GM20000 (cell line): ENCODE measurements at places on chromosomes 4 and X.
A peak's percentile ranks its signal among the peaks of the same experiment; 100 is the strongest.

GRCh38 chrX:65671286-65671685 is 3.8 kb downstream of the MSN start:
- no peak for DNase-seq

- peak; percentile 78 for DNase-seq
Measured at GRCh38 chr4:1249731-1250526, 999 bp upstream of the CTBP1 start.

DNA sequence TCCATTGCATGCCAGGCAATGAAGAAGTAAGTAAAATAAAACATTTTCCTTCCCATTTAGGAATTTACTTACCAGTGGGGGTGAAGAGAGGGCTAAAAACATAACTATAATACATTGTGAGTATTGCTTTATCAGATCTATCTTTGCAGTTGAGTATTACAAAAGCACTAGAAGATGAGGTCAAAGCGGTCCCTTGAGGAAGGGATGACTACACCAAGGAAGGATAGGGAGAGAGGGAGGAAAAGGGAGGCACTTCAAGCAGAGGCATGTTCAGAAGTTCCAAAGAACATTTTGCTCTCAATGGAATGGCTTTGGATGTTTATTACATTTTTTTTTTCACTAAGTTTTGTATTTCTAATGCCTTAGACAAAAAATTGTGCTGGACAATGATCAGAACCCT is 127.8 kb downstream of the TET2 start:
- no peak for DNase-seq

DNA sequence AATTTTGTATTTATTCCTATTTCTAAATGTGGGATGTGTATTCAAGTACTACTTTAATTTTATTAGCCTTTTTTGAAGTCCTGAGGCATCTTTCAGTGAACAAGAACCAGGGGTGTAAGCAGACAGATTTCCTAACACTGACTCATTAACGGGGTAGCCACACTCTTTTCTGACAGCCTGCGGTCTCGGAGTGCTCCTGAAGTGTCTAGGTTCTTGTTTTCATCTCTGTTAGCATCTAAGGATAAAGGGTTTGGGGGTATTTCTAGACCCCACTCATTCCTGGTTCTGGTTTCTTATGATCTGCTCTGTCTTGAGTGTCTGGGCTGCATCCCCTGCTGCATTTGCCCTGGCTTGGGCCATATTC is 71.9 kb downstream of the GC start:
- no peak for DNase-seq

DNA sequence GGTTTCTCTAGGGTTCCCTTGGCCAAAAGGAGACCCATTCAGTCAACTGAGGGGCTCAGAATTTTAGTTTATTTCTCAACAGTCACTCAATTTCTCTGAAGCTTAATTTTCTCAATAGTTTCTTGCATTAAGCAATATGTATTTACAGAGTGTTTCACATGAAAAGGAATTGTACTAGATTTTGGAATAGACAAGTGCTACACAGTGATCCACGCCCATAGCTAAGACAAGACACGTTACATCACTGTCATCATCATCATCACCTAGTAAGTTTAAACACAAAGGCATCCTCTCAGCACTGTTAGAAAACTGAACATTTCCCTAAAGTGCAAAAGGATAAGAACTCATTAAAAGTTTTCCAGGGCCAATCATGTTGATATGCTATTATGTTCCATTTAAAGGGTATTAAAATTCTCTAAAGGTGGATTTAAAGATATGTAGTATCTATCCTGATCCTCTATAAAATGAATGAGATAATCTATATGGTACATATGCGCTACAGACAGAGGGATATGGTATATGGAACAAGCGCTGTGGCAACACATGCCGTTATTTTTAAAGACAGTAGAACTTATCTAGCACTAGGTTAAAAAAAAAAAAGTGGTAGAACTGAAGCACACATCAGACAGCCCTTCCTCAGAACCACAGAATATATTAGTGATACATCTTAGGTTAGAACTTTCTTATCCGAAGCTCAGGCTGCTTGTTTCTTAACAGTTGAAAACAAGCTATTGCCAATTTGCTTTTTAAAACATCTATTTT is 12.1 kb downstream of the PPA2 start:
- no peak for DNase-seq

DNA sequence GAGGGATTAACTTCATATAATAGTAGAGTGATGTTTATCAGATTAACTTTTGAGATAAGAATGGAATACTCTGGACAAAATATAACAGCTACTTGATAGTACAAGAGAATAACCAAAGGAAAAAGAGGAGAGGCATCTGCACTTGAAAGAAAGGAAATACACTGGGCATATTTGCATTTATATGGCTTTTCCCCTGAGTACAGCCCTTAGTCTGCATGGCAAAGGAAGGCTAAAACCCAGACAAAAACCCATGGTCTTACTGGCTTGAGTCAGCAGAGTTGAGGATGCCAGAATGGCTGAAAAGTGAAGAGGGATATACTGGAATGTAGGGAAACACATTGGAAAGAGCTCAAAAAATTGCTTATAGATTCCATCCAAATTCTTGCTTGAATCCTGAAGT is 101.6 kb downstream of the COL4A5 start:
- no peak for DNase-seq

DNA sequence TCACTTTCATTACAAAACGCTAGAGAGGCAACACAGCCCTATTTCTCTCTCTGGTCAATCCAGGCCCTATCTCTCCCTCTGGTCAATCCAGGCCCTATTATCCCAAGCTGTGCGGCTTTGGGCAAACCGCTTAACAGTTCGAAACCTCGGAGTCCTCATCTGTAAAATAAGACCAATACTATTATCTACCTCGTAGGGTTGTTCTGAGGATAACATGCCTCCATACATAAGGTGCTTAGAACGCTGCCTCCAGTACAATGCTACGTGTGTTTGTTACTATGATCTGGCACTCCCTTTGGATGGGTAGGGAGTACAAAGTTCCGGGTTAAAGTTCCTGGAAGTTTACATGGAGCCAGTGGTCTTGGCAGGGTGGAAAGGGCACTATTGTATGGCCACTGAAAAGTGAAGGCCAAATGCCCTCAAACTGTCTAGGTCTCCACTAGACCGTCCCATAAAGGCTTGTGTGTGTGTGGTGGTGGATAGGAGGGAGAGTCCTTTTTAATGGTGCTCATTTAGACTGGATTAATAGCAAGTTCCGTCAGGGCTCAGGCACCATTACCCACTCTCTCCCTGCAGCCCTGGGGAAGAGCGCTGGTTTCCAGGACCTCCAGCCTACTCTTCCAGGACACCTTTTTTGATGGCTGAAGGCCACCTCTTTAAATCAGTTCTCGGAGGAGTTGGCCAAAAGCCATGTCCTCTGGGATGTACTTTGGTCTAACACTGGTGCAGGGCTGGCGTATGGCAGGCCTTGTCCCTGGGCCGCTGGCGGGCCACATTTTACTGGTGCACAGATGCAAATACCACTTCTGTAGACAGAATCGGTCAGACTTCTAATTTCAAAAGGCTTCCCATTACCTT is 75.6 kb upstream of the BCOR start:
- DNase-seq = no peak

GRCh38 chr4:73603854-73604584 is 16.2 kb downstream of the RASSF6 start:
- DNase-seq = no peak

- no peak for DNase-seq
Measured at GRCh38 chr4:177427192-177427591, 15.0 kb downstream of the AGA start.

- DNase-seq = no peak
Measured at GRCh38 chrX:133574716-133575115, 159.4 kb upstream of the GPC4 start.
